ENCODE measurements at places on chromosomes 4 and X.
A peak's percentile ranks its signal among the peaks of the same experiment; 100 is the strongest.

GRCh38 chr4:41307638-41308037 lies 50.9 kb downstream of the UCHL1 start:
- no peak for DNase-seq

GRCh38 chrX:78314561-78314960 lies 12.8 kb downstream of the CYSLTR1 start:
- DNase-seq, result no peak

- DNase-seq, result peak; percentile 52
Measured at GRCh38 chrX:101417981-101418841, 10.2 kb downstream of the HNRNPH2 start.

DNA sequence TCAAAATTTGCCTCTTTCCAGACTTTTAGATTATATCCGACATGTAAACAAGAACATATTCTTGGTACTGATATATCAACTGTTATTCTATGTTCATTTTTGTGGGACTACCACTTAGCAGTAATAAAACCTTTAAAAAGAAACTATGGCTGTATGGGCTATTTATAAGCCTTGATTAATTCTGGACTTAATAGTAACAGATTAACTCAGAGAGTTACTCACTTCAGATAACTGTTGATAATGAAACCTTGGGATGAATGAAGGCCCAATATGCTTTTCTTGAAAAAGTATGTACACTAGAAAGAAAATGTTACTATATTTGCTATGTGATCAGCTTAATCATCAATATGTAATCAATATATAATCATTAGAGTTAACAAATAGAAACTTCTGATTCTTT lies 595.9 kb upstream of the BOD1L1 start:
- no peak for DNase-seq

DNA sequence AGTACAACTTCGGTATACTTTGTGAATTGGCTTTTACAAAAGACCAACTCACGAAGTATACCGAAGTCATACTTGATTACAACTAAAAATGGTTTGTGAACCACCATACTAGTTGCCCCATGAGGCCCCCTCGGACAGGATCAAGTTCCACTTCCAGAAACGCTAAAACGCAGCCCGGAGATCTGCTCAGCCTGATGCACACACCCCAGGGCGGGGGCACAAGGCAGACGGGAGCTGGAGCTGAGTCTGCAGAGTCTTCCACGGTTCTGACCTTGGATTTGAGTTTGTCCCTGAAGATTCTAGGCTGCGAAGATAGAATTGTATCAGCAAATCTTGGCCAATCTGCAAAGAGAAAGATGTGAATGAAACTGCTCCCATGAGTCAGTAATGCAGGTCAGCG lies 118.1 kb downstream of the SORCS2 start:
- no peak for DNase-seq

DNA sequence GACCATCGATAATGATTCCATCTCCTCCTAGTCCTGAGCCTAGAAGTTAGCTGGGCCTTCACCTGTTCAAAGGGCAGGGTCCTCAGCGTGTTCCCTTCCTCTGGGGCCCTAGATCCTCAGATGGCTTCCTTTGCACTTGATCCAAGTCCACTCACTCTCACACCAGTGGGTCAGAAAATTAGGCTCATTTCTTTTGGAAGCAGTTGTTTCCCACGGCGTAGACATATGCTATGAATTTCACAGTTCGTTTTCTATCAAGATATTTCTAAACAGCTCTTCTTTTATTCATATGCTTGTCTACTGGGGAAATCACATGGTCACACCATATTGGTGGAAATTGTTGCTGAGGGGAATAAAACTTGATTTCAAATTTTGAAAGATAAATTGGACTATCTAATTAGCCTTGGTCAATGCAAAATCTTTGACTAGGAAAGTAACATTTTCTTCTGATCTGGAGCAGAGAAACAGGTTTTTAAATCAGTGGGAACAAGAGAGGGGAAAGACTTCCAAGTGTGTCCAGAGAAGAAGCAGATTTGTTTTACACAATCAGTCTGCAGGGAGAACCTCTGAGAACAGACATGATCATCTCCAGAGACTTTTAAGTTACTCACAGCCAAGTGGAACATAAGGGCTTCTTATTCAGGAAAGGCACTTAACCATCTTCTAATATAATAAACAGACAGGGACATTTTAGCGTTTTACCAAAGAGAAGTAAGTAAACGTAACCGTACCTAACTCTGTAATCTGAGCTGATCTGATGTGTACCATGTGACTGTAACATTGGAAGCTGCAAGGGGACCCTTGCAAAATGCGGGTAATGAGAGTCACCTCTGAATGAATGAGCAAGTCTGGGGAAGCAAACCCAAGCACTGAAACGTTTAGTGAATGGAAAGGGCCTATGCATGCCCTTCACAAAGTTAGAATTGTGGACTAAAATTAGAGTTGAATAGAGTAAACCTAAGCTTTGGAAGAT lies 455.7 kb upstream of the FAT1 start:
- DNase-seq, result no peak

DNA sequence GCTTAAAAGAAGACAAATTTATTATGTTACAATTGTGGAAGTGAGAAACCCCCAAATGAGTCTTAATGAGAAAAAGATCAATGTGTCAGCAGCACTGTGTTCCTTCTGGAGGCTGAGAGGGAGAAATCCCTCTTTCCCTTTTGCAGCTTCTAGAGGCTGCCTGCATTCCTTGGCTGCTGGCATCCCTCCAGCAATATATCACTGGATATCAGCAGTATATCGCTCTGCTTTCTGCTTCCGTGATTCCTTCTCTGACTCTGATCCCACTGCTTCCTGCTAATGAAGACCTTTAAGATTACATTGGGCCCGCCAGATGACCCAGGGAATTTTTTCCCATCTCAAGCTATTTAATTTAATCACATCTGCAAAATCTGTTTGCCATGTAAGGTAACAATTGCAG lies 1008.0 kb downstream of the RAPGEF2 start:
- no peak for DNase-seq

GRCh38 chrX:120315776-120316175 lies 4.5 kb upstream of the TMEM255A start:
- no peak for DNase-seq

- DNase-seq, result no peak
Measured at GRCh38 chrX:12955882-12956703, 18.8 kb upstream of the TMSB4X start.

- DNase-seq, result no peak
Measured at GRCh38 chr4:168995537-168996295, 14.3 kb downstream of the CBR4 start.

DNA sequence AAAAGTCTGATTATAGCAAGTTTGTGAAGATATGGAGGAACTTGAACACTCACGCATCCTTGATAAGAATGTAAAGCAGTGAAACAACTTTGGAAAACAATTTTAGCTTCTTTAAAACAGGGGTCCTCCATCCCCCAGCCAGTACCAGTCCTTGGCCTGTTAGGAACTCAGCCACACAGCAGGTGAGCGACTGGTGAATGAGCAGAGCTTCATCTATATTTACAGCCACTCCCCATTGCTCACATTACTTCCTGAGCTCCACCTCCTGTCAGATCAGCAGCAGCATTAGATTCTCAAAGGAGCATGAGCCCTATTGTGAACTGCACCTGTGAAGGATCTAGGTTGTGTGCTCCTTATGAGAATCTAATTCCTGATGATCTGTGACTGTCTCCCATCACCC lies 530.3 kb upstream of the PRKX start:
- DNase-seq, result no peak
